Calu3 (cell line): ENCODE measurements at places on chromosomes 4 and X. TPM values are rescaled to one million over a fixed set of nuclear protein-coding genes. Genes with fewer than 3 reads are reported as not detected.

Gene N4BP2
- total RNA-seq = 5.0 and 5.3 TPM in 2 replicates

Gene TMEM35A
- not detected in 2 replicates for total RNA-seq

DNA sequence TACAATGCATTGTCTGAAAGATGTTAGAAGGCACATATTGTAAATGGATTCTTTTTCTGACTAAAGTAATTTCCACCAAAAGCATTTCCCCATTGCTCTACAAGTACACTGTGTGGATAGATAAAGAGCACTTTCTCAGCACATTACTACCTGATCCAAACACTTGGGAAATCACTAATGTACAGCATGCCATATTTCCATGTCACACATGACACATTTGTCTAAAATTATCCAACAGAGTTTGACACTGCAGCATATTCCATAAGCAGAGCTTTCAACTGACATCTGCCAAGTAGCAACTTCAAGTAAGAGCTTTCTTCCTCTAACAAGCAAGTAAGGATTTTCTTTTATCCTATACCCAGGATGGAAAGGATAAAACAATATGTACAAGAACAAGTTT, 49.5 kb downstream of the REELD1 start:
- H3K4me3 ChIP-seq = no peak overlapping the region
- peaks cover 6% of the 10 kb centered on the region for H3K36me3 ChIP-seq
- no peaks in the 10 kb centered on the region for H3K27me3 ChIP-seq
- peaks cover 12% of the 10 kb centered on the region for H3K4me1 ChIP-seq

DNA sequence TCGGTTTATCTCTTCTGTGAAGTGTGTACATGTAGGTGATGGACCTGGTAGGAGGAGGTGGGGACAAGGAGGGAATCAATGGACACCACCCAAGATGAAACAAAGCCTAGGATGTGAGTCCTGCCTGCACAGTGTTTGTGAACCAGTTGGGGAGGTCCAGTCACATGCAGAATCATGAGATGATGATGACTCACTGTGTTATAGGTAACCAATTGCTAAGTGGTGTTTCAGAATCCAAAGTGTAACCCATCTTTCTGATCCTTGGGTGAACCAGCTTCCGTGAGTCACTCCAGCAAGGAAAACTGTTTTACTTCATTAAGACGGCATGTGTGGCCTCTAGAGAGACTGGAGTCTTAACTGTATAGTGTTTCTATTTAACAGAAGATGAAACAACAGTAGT, 57.9 kb upstream of the HPF1 start:
- no peak overlapping the region for H3K4me3 ChIP-seq
- H3K36me3 ChIP-seq = peaks cover 6% of the 10 kb centered on the region
- peaks cover 19% of the 10 kb centered on the region for H3K4me1 ChIP-seq
- peak overlapping the region; percentile 80 for H3K27ac ChIP-seq
- peak; percentile 49 for DNase-seq

DNA sequence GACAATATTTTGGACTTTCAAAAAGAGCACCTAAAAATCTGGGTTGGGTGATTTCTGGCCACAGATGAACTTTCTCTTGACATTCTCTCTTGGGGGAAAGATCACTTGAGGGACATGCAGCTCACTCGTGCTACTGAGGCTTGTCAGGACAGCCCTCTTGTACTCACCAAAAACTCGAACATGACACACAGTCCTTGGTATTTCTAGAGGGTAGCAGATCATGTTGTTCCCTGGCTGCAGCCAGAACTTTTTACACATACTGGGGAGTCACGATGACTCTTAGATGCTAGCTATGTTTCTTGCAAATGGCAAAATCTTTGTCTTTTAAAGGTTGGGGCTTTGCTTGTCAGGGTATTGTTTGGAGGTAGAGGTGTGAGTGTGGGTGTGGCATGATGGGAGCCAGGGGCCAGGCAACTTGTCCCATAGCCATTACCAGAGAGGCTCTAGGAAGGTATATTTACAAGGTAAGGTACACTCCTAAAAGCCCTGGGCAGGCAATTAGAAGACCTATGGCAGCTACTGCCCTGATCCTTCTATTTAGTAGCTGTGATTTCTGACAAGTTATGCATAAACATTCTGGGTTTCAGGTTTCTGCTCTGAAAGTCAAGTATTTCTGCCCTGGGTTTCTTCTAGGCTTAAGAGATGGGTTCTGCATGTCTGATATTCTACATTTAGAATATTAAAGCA, 241.7 kb upstream of the TLL1 start:
- no peak overlapping the region for H3K4me3 ChIP-seq
- H3K36me3 ChIP-seq = no peaks in the 10 kb centered on the region
- H3K27ac ChIP-seq = no peak overlapping the region
- no peaks in the 10 kb centered on the region for H3K27me3 ChIP-seq

GRCh38 chr4:141469392-141469791, 167.0 kb upstream of the IL15 start:
- H3K4me1 ChIP-seq = no peaks in the 10 kb centered on the region
- DNase-seq = no peak
- H3K36me3 ChIP-seq = no peaks in the 10 kb centered on the region
- H3K27ac ChIP-seq = no peak overlapping the region

DNA sequence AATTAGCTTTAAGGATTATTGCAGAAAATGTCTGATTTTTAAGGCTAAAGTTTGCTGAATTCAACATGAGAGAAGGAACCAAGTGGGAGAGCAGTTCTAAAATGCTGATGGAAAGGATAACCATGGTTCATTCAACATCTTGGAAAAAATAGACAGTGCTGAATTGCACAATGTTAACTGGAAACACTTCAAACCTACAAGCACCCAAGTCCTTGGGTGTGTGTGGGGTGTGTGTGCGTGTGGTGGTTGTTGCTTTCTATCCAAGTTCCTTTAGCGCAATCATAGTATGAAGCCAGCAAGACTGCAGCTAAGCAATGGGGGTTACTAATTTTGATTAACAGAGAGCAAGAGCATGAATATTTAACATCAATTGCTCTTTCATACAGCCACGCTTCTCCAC, 29.3 kb upstream of the SCOC start:
- DNase-seq = no peak
- peak overlapping the region; percentile 81 for H3K4me3 ChIP-seq
- peak overlapping the region; percentile 87 for H3K27ac ChIP-seq
- H3K36me3 ChIP-seq = peaks cover 24% of the 10 kb centered on the region
- H3K4me1 ChIP-seq = peaks cover 29% of the 10 kb centered on the region
- H3K27me3 ChIP-seq = no peaks in the 10 kb centered on the region

- H3K36me3 ChIP-seq = peaks cover 53% of the 10 kb centered on the region
- H3K27me3 ChIP-seq = no peaks in the 10 kb centered on the region
- peaks cover 44% of the 10 kb centered on the region for H3K4me1 ChIP-seq
- H3K4me3 ChIP-seq = no peak overlapping the region
Measured at GRCh38 chrX:107712231-107713202, 63.1 kb downstream of the TSC22D3 start.

DNA sequence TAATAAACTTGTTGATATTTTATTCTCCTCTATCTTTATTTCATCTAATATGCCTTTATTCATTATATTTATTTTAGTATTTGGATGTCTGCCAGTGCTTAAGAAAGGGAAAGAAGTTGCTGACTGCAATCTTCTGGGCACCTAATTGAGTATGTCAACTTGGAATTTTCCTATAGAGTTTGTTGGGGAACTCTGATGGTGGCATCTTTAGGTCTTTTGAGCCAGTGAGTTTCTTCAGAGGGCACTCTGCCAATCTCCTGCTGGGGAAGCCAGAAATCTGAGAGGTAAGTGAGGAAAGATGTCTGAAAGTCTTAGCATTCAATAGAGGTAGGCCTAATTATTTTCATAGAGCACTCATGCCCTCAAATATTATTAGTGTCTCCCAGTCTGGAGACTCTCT, 475.0 kb downstream of the GABRG1 start:
- no peak for DNase-seq
- H3K36me3 ChIP-seq = no peaks in the 10 kb centered on the region
- H3K4me3 ChIP-seq = no peak overlapping the region
- no peaks in the 10 kb centered on the region for H3K27me3 ChIP-seq

DNA sequence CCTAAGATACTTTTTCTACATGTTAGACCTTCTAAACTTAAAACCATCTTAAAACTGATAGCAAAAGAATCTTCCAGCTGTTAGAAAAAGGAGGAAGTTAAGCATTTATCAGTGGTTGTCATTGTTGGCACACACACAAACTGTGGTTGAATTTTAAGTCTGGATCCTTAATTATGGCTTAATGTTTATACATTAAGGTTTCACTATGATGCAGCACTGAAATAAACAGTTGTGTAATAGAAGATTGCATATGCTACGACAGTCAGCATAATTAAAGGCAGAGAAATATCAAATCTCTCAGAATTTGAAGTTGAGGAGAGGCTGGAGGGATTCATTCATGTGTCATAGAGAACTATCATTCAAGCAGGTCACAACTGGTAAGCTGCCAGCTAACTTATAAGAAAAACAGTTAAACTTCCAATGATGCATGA, 32.3 kb downstream of the ADGRA3 start:
- H3K4me1 ChIP-seq = peaks cover 62% of the 10 kb centered on the region
- no peak for DNase-seq
- peaks cover 6% of the 10 kb centered on the region for H3K36me3 ChIP-seq
- no peak overlapping the region for H3K4me3 ChIP-seq

DNA sequence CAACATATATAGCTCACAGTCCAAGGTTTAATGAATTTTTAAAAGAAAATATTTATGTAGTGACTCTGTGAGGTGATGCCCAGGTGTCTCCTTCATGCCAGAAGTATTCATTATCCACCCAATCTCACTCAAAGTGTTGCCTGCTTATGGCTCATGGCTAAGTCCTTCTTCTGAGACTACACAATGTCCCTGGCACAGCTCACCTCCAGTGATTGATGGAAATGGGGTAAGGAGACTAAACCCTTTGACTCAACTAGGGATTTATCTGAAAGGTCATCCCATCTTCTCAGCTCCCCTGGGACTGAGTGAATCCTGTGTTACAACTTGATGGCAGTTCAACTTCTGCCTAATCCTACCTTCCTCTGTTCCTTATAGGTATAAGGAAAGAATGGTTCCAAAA, 74.2 kb downstream of the FAM13A start:
- H3K27me3 ChIP-seq = no peaks in the 10 kb centered on the region
- H3K27ac ChIP-seq = no peak overlapping the region
- peaks cover 10% of the 10 kb centered on the region for H3K4me1 ChIP-seq
- no peak overlapping the region for H3K4me3 ChIP-seq

- H3K27me3 ChIP-seq = no peaks in the 10 kb centered on the region
- no peak overlapping the region for H3K4me3 ChIP-seq
- no peaks in the 10 kb centered on the region for H3K4me1 ChIP-seq
- DNase-seq = no peak
- H3K36me3 ChIP-seq = no peaks in the 10 kb centered on the region
Measured at GRCh38 chr4:138890891-138891570, 124.5 kb upstream of the NOCT start.
